ENCODE measurements at places on chromosomes 7 and 10. TPM values are rescaled to one million over a fixed set of nuclear protein-coding genes. Genes with fewer than 3 reads are reported as not detected.

FAM25C gene
- total RNA-seq, result not detected

C7orf25 gene
- total RNA-seq, result 10.1 TPM

BICC1 gene
- total RNA-seq, result 15.2 TPM

ABCB1 gene
- total RNA-seq, result 0.81 TPM

ASB10 gene
- not detected for total RNA-seq

CYP2E1 gene
- total RNA-seq, result 0.99 TPM

MLXIPL gene
- not detected for total RNA-seq

OGDHL gene
- total RNA-seq, result not detected

CCL24 gene
- not detected for total RNA-seq

LRMDA gene
- total RNA-seq, result not detected

EPO gene
- total RNA-seq, result not detected

STK31 gene
- 0.03 TPM for total RNA-seq

ENTPD1 gene
- total RNA-seq, result not detected

MYO1G gene
- total RNA-seq, result not detected

CDHR3 gene
- total RNA-seq, result not detected

TRIM73 gene
- not detected for total RNA-seq

MYL7 gene
- not detected for total RNA-seq

DNA sequence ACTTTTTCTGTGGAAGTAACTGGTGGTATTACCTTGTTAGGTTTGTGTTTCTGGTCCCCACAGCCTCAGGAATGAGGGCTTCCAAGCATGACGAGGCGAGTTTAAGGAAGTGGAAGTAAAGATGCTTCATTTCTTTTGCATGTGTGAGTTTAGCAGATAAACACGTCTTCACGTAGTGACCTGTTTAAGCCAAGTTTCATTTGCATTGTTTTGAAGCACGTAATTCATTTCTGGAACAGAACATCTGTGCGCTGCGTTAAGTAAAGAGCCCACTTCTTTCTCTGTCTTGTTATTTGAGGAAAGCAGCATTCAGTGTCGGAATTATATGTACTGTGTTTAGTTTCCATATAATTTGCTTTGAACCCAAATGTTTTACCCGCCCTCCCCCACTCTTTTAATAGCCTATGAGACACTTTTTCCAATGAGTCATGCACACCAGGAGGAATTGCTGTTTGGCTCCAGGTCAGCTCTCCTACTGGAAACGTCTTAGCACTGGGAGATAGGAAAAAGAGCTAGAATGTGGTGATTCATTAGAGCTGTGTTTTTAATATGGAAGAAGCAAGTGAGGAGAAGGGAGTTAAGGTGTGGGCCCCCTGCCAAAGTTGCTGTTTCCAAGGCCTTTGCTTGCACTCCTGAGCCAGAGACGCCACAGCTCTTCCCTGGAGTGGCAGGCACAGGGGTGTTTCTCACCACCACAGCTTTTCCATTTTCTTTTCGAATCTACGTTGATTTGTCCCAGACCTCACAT is 36.7 kb downstream of the BTBD16 start:
- DNase-seq, result peak; percentile 93

DNA sequence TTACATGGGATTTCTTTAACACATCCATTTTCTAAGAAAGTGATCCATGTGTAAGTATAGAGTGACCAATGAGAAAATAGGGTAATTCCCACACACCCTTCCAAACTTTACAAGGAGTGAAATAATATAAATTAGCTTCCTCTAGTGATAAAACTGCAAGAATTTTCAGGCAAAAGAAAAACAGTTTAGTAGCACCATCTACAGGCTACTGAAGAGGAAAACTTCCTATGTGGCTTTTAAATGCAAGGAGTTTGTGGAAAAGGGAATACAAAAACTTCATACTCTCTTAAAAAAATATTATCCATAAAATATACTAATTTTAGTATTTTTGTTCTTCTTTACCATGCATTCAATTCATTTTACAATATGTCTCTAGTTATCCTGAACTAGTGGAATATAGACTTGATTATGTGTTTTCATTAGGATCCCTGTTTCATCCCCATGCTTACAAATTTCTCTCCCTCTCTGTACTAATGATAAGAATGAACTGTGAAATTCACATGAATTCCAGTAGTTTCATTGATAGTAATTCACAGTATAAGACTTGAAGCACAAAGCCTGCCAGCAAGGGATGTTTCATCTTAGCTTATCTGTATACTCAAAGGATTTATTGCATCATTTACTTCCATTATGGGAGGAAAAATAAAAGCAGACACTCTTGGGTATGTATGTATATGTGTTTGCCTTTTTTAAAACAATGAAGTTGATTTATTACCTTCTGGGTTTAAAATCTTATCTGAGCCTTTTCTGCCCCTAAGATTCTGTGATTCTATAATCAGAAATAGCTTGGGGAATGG is 442.9 kb downstream of the AUTS2 start:
- no peak for DNase-seq

DNA sequence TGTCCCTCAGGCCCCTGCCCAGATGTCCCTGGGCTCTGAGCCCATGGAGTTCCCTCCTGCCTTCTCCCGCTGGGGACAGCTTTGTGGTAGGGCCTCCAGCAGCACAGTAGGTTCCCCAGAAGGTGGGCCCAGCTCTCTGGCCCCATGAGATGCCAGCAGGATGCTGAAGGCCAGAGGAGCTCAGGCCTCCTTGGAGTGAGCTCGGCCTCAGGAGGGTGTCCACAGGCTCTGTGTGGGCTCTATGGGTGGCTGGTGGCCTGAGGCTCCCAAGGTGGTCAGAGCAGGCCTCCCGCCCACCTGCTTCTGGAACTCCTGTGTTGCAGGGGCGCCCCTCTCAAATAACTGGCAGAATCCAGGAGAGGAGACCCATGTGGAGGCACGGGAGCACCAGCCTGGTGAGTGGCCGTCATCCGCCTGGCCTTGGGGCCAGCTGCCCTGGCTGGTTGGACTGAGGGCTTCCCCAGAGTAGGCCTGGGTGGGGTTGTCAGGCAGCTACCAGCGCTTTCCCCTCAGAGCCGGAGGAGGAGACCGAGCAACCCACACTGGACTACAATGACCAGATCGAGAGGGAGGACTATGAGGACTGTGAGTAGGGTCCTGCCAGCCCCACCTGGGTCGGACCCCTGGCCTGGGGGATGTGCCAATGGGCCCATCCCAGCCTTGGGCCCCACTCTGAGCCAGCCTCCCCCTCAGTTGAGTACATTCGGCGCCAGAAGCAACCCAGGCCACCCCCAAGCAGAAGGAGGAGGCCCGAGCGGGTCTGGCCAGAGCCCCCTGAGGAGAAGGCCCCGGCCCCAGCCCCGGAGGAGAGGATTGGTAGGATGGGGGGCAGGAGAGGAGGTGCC is 3.2 kb downstream of the AEBP1 start:
- no peak for DNase-seq

- DNase-seq, result no peak
These were observed 10.7 kb upstream of the NFKB2 start for GRCh38 chr10:102384606-102385429.

- no peak for DNase-seq
These were observed 63.7 kb downstream of the LARP4B start for GRCh38 chr10:867807-868206.

DNA sequence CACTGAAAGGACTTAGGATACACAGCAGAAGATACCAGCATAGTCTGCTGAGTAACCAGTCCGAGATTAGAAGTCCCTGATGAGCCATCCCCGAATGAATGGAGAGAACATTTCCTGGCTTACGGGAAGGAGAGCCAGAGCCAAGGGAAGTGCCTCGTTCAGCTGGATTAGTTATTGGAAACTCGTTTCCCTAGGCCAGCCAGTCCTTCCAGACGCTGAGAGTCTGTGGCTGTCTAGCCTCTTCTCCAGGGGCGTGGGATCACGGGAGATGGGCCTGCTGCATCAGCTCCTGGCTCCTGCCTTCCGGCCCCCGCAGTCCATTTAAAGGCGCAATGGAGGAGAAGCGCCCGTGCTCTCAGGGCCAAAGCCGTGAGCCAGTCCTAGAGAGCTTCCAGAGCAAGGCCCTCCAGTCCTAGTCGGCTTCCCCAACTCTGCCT is 712.8 kb downstream of the PARD3 start:
- DNase-seq, result peak; percentile 52

- DNase-seq, result no peak
These were observed 12.1 kb downstream of the SKIDA1 start for GRCh38 chr10:21513405-21513788.

- no peak for DNase-seq
These were observed 56.0 kb downstream of the THSD7A start for GRCh38 chr7:11776039-11776438.

- DNase-seq, result no peak
These were observed 125.8 kb downstream of the PCLO start for GRCh38 chr7:83036721-83037380.

DNA sequence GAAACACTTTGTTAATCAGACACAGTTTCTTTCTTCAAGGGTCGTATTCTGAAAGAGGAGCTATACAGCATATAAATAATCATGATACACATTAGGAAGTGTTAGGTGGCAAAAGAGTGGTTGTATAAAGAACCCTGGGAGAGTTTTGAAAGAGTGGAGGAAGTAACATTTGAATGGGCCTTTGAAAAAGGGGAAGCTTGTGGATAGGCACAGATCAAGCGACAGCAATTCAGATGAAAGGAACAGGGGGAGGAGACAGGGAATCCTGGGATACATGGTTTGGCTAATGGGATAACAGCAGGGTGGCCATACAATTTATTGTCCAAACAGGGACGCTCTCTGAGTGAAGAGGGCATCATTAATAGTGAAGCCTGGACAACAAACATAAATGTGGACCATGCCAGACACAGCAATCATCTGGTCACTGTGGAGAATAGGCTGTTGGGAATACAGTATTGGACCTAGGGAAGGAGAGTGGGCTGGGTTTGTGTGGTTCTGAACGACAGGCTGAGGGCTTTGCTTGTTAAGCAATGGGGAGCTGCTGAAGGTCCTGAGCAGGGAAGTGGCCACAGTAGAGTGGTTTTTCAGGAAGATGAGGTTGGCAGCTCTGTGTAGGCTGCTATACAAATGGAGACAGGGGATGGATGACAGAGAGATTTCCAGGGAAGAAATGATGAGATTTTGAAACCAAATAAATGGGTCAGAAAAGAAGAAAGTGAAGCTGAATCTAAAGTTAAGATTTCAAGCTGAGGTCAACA is 75.9 kb downstream of the ICA1 start:
- DNase-seq, result no peak

DNA sequence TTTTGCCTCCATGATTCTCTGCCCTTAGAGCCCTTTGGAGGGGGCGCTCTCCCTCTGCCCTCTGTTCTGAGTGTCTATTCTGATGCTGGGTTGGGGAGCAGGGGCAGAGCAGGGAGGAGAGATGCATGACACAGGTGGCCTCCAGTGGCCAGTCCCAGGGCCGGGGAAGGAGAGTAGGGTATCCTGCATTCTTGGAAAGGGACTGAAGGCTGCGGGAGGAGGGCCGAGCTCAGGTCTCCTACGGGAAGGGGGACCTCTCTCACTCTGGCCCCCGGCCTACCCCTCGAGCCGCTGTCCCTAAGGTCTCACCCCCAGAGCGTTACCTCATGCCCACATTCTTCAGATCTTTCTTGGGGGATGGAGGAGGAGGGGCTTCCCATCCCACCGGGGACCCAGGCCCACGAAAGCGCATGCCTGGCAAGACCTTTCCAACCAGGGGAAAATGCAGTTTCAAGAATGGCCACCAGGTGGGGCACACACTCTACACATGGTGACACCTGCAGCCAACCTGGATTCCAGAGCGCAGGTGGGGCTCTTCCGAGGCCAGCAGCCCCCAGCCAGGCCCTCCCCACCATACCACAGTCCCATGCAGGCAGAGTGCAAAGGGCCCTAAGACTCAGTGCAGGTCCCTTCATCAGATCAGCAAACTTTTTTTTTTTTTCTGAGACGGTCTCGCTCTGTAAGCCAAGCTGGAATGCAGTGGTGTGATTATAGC is 86.4 kb downstream of the MYL10 start:
- DNase-seq, result peak; percentile 20

DNA sequence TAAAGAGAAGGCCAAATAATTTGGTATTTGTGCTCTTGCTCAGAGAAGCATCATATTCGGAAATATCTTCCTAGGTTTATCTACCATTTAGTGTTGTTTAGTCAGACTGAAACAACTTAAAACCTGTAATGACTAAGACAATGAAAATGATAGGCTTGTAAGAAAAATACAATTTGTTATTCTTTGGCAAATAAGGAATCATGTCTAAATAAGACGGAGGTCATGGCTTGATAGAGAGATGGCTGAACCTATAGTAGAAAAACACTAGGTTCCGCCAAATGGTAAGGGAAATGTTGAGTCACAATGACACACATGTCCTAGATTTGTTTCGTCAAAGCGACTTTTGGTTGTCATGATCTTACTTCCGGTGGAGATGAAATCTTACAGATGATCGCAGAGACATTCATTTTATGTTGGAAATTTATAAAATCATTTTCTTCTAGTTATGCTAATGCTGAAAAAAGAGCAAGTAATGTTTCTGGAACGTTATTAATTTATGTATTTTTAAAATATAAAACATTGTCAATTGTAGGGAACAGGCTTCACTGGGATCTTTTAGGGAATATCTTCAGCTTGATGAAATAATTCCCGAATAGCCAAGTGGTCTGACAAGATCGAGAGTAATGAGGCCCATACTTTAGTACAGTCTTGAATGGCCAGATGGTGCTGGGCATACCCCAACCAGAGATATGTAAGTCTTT is 1.0 kb downstream of the SRGN start:
- no peak for DNase-seq

DNA sequence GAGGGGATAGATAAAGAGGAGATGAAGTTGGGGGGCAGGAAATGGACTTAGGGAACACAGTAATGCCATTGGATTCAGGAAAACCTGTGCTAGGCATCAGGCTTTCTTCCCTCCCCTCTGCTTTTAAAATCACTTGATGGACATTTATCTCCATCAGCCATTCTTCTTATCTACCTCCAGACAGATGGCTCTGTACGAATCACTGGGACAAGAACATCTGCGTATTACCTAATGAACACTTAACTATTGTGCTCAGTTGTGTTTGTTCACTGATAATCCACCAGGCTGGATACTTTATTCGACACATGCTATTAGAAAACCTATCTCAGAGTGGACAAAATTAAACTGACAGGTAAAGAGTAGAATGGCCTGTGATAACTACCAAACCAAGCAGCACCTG is 40.0 kb downstream of the TNKS2 start:
- no peak for DNase-seq

GRCh38 chr10:112045938-112046337 is 137.6 kb downstream of the GPAM start:
- no peak for DNase-seq

- no peak for DNase-seq
These were observed 4.7 kb downstream of the UBTD1 start for GRCh38 chr10:97503406-97503805.

- no peak for DNase-seq
These were observed 316 bp downstream of the RBM48 start for GRCh38 chr7:92528958-92529264.

DNA sequence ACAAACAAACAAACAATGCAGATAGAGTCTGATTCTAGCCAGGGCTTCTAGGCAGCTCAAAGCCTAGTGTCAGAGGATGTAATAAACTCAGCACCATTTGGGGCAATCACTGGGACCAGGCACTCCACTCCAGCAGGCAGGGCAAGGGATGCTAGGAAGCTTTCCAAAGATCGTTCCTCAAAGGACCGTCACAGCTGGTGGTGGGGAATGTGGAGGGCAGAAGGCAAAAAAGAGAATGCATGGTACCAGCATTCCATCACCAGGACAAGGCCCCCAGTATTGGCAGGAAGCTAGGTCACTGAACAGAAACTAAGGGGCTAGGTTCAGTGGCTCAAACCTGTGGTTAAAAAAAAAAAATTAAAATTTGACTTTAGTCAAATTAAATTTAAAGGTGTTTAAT is 94.2 kb downstream of the CUL2 start:
- no peak for DNase-seq

Data from MG63 (cell line).